ENCODE measurements at places on chromosomes 1 and 21. TPM values are rescaled to one million over a fixed set of nuclear protein-coding genes. Genes with fewer than 3 reads are reported as not detected.
A peak's percentile ranks its signal among the peaks of the same experiment; 100 is the strongest.

PAQR6 gene
- total RNA-seq: 18.5 TPM

DNA sequence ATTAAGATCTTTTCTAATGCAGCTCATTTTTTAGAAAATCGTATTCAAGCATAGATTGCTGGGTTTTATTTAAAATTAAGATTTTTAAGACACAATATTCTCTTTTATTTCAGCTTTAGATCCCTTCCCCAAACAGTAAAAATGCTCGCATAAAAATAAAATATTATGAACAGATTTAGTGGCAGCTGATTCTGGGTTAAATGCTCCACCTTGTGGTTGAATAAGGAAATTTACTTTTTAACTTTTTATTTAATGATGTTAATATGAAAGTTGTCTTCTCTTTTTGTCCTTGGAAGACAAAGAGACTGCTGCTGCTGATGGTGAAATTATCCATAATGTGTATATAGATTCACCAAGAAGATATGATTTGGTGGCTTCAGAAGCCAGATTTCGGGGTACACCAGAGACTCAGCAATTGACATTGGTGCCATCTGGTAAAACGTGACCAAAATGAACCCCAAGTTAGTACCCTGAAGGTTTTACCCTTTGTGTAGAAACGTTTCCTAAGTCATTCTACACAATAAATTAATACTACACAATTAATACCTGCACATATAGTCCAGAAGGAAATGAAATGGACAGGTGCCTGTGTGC is 128.0 kb downstream of the ADAMTS1 start:
- H3K27me3 ChIP-seq: no peaks in the 10 kb centered on the region
- H3K4me3 ChIP-seq: no peak overlapping the region
- H3K36me3 ChIP-seq: no peaks in the 10 kb centered on the region
- H3K27ac ChIP-seq: no peak overlapping the region
- no peak for DNase-seq

DNA sequence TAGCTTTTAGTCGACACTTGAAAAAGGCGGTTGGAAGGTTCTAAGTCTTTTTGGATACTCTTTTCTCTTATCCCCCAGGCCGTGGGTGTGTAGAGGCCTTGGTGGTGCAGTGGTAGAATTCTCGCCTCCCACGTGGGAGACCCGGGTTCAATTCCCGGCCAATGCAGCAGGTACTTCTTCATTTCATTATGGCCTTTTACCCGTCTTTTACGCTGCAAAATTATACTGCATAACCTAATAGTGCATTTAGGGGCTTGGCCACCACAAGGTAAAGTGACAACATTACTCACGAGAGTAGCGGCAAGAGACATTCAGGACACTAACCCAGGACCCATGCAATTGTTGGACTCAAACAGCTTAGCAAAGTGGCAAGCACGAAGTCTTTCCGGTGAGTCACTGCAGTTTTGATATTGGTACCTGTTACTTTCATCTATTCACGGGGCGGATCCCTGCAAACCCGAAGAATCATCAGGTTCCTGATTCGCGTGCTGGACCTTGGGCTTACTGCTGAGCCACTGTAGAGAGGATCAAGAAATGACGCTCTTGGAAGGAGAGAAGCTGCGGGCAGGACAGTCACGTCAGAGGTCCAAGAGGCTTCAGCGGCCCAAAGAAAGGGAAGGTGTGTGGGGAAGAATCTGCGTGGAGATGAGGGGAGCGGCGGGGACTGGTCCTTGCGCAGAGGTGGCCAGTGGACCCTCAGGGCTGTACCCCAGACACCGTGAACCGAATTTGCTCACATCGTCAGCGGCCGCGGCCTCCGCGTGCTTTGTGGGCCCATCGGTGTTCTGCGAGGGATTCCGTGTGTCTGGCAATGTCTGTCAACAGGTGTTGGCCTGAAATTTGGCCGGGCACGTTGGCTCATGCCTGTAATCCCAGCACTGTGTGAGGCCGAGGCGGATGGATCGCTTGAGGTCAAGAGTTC is 12.9 kb upstream of the RNU1-4 start:
- H3K4me3 ChIP-seq: no peak overlapping the region
- no peak overlapping the region for H3K27ac ChIP-seq
- peak; percentile 87 for DNase-seq
- no peaks in the 10 kb centered on the region for H3K4me1 ChIP-seq

CBR3 gene
- total RNA-seq: not detected

DNA sequence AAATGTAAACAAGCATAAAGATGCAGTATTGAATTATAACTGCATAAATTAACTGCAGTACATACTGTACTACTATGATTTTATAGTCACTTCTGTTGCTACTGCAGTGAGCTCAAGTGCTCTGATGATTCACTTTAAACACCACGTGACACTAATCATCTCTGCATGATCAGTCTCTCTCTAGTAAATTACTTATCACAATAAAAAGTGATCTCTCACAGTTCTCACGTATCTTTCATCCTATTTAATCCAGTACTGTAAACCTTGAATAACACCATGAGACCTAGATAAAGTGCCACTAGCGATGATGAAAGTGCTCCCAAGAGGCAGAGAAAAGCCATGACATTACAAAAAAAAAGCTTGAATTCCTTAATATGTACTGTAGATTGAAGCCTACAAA is 1242.0 kb downstream of the AMY1C start:
- no peak overlapping the region for H3K4me3 ChIP-seq
- H3K4me1 ChIP-seq: no peaks in the 10 kb centered on the region
- DNase-seq: no peak
- H3K27ac ChIP-seq: no peak overlapping the region

DNA sequence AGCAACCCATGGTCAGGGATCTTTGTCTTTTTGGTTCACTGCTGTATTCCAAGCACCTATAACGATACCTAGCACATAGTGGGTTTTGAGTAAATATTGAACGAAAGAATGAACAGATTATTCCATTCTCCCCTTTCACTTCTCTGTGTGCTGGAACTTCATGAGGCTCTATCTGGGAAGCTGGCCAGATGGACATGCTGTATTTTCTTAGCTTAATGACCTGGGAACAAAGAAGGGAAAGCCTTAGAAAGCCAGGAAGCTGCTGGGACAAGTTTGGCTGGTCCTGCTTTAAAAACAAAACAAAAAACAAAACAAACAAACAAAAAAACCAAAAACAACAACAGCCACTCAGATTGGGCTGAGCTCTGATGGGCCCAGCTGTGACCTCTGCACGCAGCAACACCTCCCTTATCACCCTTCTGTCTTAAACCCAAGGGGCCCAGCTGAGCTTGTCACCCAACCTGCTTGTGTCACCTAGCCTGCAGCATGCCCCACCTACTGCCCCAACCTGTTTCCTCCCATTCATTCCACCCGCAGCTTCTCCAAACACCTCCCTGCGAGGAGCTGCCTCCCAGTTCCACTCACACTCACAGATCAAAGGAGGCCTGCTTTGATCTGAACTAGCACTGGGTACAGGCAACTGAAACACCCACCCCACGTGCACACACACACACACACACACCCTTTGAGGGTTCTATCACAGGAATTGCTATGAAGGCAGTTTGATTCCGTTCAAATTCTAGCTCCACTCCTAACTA is 37.1 kb downstream of the SLC30A1 start:
- no peaks in the 10 kb centered on the region for H3K4me1 ChIP-seq
- no peaks in the 10 kb centered on the region for H3K36me3 ChIP-seq
- H3K27ac ChIP-seq: no peak overlapping the region
- no peaks in the 10 kb centered on the region for H3K27me3 ChIP-seq

- H3K4me1 ChIP-seq: peaks cover 25% of the 10 kb centered on the region
- no peak for DNase-seq
- no peaks in the 10 kb centered on the region for H3K27me3 ChIP-seq
- no peak overlapping the region for H3K4me3 ChIP-seq
Measured at GRCh38 chr1:240031009-240031408, 60.7 kb upstream of the FMN2 start.

MYOG gene
- total RNA-seq: not detected

TMPRSS15 gene
- total RNA-seq: not detected

LYPLA2 gene
- total RNA-seq: 107 TPM

ZNF436 gene
- total RNA-seq: 8.9 TPM

TNFRSF4 gene
- total RNA-seq: not detected

TMEM51 gene
- total RNA-seq: 7.7 TPM

DNA sequence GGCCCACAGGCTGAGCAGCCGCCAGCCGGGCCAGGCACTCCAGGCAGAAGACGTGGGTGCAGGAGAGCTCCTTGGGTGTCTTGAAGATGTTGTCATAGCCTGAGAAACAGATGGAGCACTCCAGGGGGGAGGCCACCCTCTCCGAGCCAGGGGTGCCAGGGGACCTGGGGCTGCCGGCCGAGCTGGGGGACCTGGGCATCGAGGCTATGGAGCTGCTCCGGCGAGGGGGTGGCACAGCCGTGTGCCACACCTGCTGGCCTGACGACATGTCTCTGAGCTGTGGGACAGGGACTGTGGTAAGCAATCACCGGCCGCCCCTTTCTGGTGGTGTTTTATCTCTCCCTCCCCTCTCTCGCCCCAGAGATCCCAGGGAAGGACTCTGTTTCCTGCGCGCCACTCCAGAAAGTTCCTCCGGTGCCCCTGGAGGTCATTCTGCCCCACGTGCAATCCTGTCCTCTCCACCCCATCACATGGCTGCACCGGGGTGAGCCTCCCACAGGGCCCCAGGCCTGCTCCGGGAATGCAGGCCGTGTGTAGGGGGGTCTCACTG is 1.7 kb downstream of the RNF223 start:
- no peaks in the 10 kb centered on the region for H3K36me3 ChIP-seq
- no peak for DNase-seq
- H3K27ac ChIP-seq: no peak overlapping the region
- no peak overlapping the region for H3K4me3 ChIP-seq

LRRC7 gene
- 2.2 TPM for total RNA-seq

- peak; percentile 57 for DNase-seq
- H3K27me3 ChIP-seq: no peaks in the 10 kb centered on the region
- peak overlapping the region; percentile 89 for H3K4me3 ChIP-seq
Measured at GRCh38 chr1:157994704-157995582, 1.5 kb downstream of the KIRREL1 start.

- no peaks in the 10 kb centered on the region for H3K4me1 ChIP-seq
- no peaks in the 10 kb centered on the region for H3K27me3 ChIP-seq
- no peak for DNase-seq
- H3K4me3 ChIP-seq: no peak overlapping the region
- no peak overlapping the region for H3K27ac ChIP-seq
Measured at GRCh38 chr1:17128361-17128760, 9.1 kb upstream of the PADI2 start.

DNA sequence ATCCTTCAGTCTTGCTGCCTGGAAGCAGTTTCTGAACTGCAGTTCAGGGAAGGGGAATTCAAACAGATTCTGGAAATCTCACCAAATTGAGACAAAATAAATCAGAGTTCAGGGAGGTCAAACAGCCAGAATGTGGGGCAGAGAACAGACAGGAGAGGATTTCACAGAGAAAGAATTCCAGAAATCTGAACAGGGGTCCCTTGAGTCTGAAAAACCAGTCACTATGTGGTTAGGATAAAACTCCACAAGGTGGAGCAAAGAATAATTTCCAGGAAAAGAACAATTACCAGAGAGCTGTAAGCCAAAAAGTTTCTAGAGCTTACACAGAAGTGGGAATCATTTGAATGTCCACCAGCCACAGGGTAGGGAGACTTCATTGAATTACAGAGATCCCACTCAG is 84.7 kb downstream of the URB2 start:
- no peak overlapping the region for H3K27ac ChIP-seq
- no peak overlapping the region for H3K4me3 ChIP-seq
- no peak for DNase-seq
- H3K27me3 ChIP-seq: no peaks in the 10 kb centered on the region

LRRC71 gene
- total RNA-seq: not detected

GRCh38 chr1:162010175-162010506 is 13.5 kb downstream of the OLFML2B start:
- no peak for DNase-seq
- no peak overlapping the region for H3K27ac ChIP-seq
- H3K4me1 ChIP-seq: no peaks in the 10 kb centered on the region
- no peaks in the 10 kb centered on the region for H3K27me3 ChIP-seq
- no peak overlapping the region for H3K4me3 ChIP-seq
- H3K36me3 ChIP-seq: no peaks in the 10 kb centered on the region

GRCh38 chr1:188794969-188795368 is 1682.7 kb downstream of the BRINP3 start:
- H3K4me3 ChIP-seq: no peak overlapping the region
- H3K4me1 ChIP-seq: no peaks in the 10 kb centered on the region
- H3K27me3 ChIP-seq: no peaks in the 10 kb centered on the region
- DNase-seq: no peak
- H3K27ac ChIP-seq: no peak overlapping the region
- no peaks in the 10 kb centered on the region for H3K36me3 ChIP-seq

DNA sequence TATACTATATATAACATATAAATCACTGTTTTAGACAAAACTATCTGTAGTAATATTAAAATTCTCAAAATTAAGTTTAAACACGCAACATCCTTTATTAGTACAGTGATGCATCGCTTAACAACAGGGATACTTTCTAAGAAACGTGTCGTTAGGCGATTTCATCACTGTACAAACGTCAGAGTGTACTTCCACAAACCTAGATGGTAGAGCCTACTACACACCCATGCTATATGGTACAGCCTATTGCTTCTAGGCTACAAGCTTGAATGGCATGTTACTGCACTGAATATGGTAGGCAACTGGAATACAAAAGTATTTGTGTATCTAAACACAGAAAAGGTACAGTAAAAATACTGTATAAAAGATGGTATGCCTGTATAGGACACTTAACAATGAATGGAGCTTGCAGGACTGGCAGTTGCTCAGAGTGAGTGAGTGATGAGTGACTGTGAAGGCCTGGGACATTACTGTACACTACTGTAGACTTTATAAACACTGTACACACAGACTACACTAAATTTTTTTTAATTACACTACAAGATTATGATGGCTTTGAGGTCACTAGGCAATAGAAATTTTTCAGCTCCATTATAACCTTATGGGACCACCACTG is 10.5 kb downstream of the FOXJ3 start:
- no peak for DNase-seq
- no peaks in the 10 kb centered on the region for H3K27me3 ChIP-seq
- no peaks in the 10 kb centered on the region for H3K4me1 ChIP-seq

DNA sequence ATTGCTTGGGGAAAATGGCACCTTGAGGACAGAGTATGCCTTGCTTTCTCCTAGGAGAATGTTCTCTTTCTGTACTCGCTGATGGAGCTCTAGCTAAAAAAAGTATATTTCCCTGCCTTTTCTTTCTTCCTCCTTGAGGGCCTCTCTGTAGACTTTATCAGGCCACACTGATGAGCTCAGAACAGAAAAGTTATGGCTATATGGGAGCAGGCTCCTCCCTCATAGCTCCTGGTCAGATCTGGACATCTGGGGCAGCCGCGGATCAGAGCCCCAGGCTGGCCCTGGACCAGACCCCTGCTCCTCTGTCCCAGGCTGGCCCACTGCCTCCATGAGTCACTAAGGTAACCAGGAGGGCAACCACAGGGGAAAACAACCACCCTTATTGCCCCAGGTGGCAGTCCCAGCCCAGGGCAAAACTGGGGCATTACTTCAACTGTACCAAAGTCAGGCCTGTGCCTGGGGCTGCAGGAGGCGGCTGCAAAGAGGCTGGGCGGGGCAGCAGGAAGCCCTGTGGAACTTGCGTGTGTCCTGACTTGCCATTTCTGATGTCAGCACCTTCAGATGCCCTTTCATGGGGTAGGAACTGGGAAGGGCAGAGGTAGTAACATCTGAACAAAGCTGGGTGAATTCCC is 26.3 kb upstream of the ZNF648 start:
- no peaks in the 10 kb centered on the region for H3K4me1 ChIP-seq
- H3K27ac ChIP-seq: no peak overlapping the region
- DNase-seq: no peak
- no peaks in the 10 kb centered on the region for H3K27me3 ChIP-seq
- no peak overlapping the region for H3K4me3 ChIP-seq

GRCh38 chr21:41180752-41181151 is 12.8 kb downstream of the BACE2 start:
- no peaks in the 10 kb centered on the region for H3K27me3 ChIP-seq
- H3K27ac ChIP-seq: no peak overlapping the region
- no peaks in the 10 kb centered on the region for H3K36me3 ChIP-seq
- DNase-seq: no peak

All from endodermal cell (in vitro differentiated cells).